Activated CD4-positive, alpha-beta T cell treated with anti-CD3 and anti-CD28 coated beads for 24 hours (primary cell): ENCODE measurements at places on chromosomes 4 and X.
A peak's percentile ranks its signal among the peaks of the same experiment; 100 is the strongest.

- no peak for DNase-seq
These were observed 246.3 kb downstream of the BANK1 start for GRCh38 chr4:102036619-102037376.

DNA sequence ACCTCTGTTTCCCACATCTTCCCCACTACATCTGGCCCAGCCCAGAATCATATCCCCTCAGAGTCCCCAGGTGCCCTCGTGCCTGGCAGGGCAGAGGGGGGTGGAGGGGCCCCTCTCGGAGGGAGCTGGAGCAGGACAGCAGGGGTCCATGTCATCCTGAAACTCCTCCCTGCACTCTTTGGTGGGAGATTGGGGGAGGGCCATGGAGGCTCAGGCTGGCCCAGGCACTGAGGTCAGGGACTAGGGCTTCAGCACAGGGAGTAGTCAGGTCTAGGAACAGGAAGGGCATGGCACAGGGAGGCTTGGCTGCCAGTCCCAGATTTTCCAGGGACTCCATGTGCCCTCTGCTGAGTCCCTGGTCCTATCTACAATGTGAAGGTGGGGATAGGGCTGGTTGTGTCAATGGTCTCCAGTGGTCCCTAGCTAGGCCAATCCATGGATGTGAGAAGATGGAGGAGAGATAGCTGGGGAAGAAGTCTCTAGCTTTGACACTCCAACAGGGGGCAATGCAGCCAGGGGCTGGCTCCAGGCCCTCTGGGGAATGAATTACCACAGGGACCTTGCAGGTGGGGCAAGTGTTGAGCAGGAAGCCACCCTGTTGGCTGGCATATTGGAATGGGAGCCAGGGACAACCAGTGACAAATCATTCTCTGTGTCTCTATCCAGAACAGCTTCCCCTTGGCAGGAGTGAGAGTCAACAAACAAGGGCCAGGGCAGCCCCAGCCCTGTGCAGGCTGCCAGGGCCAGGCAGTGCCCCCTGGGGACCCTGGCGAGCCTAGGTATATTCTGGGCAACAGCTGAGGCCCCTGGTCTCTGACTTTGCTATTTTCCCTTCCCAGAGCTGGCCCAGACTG, 154.4 kb downstream of the EFNB1 start:
- no peak for DNase-seq

DNA sequence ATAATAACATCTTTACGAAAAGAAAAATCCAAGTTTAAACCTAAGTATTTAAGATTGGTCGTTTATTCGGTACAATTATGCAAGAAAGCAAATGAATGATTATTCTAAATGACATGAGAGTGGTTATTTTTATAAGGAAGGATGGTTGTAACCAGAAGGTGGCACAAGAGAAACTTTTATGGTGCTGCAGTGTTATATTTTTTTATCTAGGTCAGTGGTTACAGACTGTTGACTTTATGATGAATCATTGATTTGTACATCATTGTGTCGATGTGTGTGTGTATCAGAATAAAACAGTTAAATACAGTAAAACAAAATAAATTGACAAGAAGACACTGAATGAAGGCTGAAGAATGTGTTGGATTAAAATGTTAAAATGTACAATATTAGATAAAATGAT, 9.8 kb downstream of the DCAF8L2 start:
- DNase-seq = no peak

DNA sequence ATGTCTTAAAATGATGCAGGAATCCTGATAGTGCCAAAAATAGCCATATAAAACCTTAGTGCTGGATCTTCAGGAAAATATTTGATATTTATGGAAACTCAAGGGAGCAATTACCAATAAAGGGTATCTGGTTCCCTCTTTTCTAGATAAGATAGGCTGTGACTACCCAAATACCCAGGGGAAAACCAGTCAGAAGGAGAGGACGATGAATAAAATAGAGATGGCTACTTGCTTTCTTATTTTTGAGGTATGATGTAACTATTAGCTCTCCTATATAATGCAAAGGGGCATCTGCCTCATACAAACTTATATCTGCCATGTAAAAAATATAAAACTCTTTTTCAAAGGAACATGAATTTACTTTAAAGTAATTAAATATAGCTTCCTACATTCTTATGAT, 23.4 kb upstream of the COX18 start:
- no peak for DNase-seq

- DNase-seq = no peak
These were observed 121.1 kb downstream of the BANK1 start for GRCh38 chr4:101911616-101912015.

DNA sequence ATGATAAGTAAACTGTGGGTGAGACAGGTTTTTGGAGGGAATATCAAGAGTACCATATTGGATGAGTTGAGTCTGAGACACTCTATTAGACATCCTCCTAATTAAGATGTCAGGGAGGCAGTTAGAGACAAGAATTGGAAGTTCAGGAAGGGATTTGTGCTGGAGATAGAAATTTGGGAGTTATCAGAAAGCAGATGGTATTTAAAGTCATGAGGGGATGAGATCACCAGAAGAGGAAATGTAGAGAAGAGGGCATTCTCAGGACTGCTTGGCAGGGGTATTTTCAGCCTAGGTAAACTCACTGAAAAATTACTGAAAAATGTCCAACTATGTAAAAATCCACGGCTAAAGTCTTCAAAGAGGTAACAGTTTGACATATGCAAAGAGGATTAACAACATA, 161.6 kb upstream of the PGRMC2 start:
- no peak for DNase-seq

- DNase-seq = no peak
These were observed 22.4 kb upstream of the NEIL3 start for GRCh38 chr4:177287255-177287654.

DNA sequence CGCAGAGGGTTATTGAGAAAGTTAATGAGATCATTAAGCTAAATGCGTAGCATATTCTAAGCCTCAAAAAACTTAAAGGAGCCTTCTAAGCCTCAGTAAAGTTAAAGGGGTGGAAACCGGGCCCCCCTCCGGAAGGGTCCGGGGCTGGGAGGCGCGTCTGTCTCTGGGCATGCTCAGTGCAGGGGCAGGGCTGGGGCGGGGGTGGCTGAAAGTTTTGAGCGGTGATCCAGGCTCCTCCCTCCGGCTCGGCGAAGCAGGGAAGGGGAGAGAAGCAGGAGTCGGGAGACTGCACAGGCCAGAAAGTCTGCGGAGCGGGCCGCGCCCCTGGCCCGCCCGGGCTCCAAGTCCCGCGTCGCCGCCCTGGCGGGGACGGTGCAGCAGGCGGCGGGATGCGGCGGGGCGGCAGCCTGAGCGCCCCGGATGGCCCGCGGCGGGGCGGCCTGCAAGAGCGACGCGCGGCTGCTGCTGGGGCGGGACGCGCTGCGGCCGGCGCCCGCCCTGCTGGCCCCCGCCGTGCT, at the start of gene EVC:
EVC (plus strand) TSS at position 241 of the 518 bp plus-strand sequence; CDS start at position 421, 180 bp downstream.
- no peak for DNase-seq

DNA sequence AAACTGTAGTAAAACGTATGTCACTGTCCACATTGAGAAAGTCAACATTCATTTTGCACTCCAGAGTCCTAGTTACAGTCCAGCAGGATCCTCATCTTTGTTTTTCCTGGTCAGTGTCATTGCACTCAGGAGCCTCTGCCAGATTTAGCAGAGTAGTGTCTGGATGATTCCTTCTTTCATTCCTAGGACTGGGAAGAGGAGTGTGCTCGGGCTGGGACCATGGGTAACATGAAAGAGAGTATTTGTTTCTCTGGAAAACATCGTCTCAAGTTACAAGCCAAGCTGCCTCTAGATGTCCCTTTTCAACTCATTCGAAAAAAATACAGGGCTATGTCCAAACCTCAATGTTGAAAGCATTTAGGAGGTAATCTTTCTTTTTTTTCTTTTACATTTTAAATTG, 69.9 kb upstream of the TNIP3 start:
- DNase-seq = no peak

DNA sequence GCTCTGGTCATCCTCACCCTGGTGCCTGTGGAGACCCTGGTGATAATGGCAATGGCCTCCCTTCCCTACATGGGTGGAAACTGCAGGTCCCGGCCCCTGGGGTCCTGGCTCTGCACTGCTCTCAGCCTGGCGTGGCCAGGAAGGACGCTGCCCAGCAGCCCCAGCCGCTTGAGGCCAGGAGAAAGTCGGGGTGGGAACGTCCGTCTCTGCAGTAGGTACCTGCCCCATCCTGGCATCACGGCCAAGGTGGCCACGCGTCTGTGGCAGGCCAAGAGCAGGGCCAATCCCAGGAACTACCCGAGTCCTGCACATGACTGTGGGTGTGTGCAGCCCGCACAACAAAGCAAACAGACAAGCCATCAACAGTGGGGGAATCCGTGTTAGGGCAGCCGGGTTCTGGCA, 33.8 kb downstream of the FGFRL1 start:
- DNase-seq = no peak

DNA sequence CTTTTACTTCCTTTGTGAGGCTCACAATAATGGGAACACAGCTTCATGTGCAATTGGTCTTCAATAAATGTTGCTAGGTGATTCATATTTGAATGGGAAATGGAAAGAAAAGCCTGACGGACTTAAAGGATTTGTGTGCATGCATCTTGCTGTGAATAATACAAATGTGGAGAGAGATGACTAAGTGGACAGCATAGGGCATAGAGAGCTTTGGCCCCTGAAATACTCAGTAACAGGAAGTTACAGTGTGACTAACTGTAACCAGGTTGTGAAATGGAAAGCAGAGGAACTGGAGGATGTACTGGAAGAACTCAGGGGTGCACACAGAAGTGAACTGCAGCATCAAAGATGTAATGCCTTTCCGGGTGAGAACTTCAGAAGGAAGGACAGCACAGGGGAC, 206.7 kb downstream of the MGST2 start:
- no peak for DNase-seq

DNA sequence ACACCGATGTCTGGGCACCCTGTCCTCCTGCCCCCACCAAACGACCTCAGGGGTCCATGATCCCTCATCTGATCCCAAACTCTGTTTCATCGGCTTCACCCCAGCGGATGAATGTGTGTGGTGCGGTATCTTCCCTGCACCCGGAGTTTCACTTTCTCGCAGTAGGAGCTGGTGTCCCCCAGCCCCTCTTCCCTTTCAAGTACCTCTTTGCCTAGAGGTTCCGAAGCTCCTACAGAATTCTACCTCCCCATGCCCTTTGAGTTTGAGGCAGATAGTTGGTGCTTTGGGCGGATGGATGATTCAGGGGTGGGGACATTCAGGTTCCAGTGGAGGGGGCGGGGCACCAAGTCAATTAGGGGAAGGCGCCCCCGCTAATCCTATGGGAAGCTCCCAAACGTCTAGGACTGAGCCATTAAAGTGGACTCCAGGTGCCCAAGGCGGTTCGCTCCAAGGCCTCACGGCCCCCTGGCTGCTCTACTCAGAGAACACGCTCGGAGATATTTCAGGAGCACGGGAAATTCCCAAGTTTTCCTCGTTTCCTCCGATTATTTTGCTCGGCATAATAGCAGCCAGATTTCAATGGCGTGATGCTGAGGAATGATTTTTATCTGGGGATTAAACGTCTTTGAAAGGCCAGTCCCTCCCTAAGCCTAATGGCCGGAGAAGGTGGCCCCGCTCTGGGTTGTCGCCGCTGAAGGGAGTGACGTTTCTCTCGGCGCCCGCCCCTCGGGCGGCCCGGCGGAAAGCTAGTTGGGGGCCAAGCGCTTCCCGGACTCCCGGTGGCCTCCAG, 1.3 kb downstream of the MSX1 start:
- no peak for DNase-seq

GRCh38 chr4:109465069-109465468, 31.5 kb downstream of the SEC24B start:
- DNase-seq = no peak

GRCh38 chr4:184715526-184715925, 18.4 kb downstream of the CENPU start:
- no peak for DNase-seq

- DNase-seq = no peak
These were observed 10.2 kb upstream of the MAOB start for GRCh38 chrX:43892336-43892870.

DNA sequence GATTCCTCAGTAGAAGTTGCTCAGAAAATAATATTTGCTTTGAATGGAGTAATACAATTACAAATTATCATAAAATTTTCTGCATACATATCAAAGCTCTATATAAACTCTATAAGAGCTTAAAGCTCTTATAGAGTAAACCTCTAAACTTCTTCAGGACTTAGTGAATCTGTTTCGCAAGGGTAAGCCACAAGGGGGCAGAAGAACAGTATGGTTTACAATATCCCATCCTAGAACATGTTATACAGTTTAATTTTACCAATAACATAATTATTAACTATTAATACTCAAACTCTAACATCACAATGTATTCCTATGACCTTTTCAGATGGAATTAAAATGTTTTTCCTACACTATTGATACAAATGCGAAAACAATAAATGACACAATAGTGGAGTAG, 33.8 kb upstream of the SPANXN1 start:
- no peak for DNase-seq

GRCh38 chr4:139099366-139099982, 77.5 kb downstream of the ELF2 start:
- peak; percentile 57 for DNase-seq

- DNase-seq = no peak
These were observed 8.0 kb downstream of the SLC9B1 start for GRCh38 chr4:103011378-103012025.

GRCh38 chrX:93332329-93332728, 341.0 kb downstream of the NAP1L3 start:
- no peak for DNase-seq

- no peak for DNase-seq
These were observed 57.3 kb upstream of the SHISA3 start for GRCh38 chr4:42339935-42340406.

- DNase-seq = no peak
These were observed 44.8 kb downstream of the BANK1 start for GRCh38 chr4:101835121-101835904.

- no peak for DNase-seq
These were observed 1.2 kb downstream of the TFE3 start for GRCh38 chrX:49041744-49042580.

- no peak for DNase-seq
These were observed 781.0 kb upstream of the HTR2C start for GRCh38 chrX:113802837-113803236.

DNA sequence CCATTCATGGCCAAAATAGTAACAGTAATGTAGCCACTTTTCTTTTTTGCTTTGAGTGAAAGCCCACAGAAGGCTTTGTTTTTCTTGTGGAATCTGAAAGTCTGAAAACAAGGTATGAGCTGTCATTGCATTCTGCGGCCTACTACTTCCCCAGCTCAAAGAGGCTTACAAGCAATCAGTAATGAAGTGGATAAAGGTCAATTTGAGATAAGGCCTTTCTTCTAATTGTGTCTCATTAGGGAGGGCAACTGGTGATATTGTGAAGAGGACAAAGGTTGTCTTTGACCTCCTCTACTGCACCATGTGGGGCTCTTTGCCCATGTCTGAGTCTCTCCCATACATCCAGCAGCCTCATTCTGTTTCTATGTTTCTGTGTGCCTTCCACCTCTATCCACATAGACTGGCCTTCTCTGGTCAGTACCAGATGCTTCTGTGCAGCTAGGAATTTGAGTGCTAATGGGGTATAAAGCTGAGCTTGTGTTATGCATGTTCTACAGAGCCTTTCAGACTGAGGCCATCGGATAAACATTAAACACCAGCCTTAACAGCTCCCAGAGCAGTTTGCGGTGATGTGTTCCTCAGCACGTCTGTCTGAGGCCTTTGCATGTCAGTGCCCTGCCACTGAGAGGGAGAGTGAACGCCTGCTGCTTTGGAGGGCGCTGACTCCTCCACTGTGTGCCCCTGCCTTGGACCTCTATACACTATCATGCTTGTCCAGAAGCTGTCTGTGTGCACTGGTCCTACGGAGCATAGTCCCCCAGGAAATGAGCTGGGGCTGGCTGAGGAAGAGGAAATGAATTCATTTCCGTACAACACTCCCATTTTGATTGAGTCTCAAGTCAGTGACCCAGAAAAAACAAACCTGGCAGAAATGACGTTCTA, 80.2 kb downstream of the SH2D1A start:
- DNase-seq = no peak

- no peak for DNase-seq
These were observed 200.2 kb downstream of the CPEB2 start for GRCh38 chr4:15202481-15202880.
